ENCODE measurements at places on chromosomes 3 and 15. TPM values are rescaled to one million over a fixed set of nuclear protein-coding genes. Genes with fewer than 3 reads are reported as not detected.

- H3K4me1 ChIP-seq, result no peaks in the 10 kb centered on the region
- 0 out of 2 replicates have a peak, but pooled peaks cover 2% of the 10 kb centered on the region for H3K36me3 ChIP-seq
- DNase-seq, result no peak
These were observed 9.5 kb downstream of the TYRO3 start for GRCh38 chr15:41568350-41569017.

GRCh38 chr15:79376383-79376782 lies 55.8 kb upstream of the MINAR1 start:
- no peak overlapping the region for H3K4me3 ChIP-seq
- DNase-seq, result no peak
- no peaks in the 10 kb centered on the region for H3K36me3 ChIP-seq
- no peaks in the 10 kb centered on the region for H3K4me1 ChIP-seq
- H3K27ac ChIP-seq, result no peak overlapping the region
- H3K27me3 ChIP-seq, result no peaks in the 10 kb centered on the region

- no peaks in the 10 kb centered on the region for H3K36me3 ChIP-seq
- peak overlapping the region; percentile 95 for H3K27ac ChIP-seq
- DNase-seq, result peak; percentile 77
- H3K27me3 ChIP-seq, result no peaks in the 10 kb centered on the region
These were observed 169.0 kb upstream of the TSC22D2 start for GRCh38 chr3:150238995-150239619.

DNA sequence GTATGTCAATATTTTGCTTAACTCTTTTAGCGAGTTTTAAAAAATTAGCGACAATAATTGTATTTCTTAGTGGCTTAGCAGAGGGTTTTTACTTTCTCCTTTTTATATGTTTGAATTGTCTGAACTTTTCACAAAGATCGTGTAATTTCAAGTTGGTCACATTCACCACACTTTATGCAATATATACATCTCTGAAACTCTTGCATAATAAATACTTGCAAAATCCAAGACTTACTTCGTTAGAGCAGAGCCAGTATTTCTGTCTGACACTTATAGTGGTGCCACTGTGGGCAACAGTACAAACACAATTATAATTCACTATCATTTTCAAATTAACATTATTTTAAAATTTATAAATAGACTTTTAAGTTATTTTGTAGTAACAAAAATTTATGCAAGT lies 62.0 kb downstream of the SUCNR1 start:
- no peak overlapping the region for H3K4me3 ChIP-seq
- no peaks in the 10 kb centered on the region for H3K36me3 ChIP-seq
- H3K4me1 ChIP-seq, result peaks cover 10% of the 10 kb centered on the region

- peaks cover 82% of the 10 kb centered on the region for H3K27me3 ChIP-seq
- no peak overlapping the region for H3K27ac ChIP-seq
- no peak for DNase-seq
These were observed 335.1 kb upstream of the THRB start for GRCh38 chr3:24829629-24830229.

DNA sequence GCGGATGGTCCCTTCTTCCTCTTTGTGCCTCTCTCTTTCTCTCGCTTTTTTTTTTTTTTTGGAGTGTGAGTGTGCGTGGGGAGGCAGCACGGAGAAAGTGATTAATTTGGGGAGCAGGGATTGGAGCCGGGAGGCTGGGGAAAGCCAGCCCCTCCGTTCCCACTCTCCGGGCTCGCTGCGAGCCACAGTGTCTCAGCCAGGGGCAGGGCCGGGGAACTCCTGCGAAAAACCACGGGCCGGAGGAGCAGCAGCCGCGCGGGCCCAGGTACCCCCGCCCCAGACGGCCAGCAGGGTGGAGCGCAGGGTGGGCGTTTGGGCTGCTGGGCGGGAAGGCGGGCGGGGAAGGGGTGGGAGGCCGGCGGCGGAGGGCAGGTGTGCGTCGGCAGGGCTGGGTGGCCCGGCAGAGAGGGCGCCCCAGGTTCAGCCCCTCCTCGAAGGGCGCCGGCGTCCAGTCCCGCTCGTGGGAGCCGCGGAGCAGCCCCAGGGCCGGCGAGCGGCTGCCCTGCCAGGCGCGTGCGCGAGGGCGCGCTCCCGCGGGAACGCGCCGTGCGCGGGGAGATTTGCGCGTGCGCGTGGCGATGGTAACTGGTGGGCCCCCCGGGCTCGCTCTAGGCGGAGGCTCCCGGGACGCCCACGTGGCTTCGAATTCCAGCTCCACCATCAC lies 1.4 kb downstream of the CHL1 start:
- no peak overlapping the region for H3K27ac ChIP-seq
- peaks cover 32% of the 10 kb centered on the region for H3K27me3 ChIP-seq
- H3K4me1 ChIP-seq, result no peaks in the 10 kb centered on the region
- H3K36me3 ChIP-seq, result no peaks in the 10 kb centered on the region
- no peak for DNase-seq

- no peaks in the 10 kb centered on the region for H3K27me3 ChIP-seq
- peaks cover 18% of the 10 kb centered on the region for H3K4me1 ChIP-seq
- H3K4me3 ChIP-seq, result no peak overlapping the region
- no peak overlapping the region for H3K27ac ChIP-seq
- no peaks in the 10 kb centered on the region for H3K36me3 ChIP-seq
These were observed 112.4 kb downstream of the FRMD5 start for GRCh38 chr15:44082558-44083157.

DNA sequence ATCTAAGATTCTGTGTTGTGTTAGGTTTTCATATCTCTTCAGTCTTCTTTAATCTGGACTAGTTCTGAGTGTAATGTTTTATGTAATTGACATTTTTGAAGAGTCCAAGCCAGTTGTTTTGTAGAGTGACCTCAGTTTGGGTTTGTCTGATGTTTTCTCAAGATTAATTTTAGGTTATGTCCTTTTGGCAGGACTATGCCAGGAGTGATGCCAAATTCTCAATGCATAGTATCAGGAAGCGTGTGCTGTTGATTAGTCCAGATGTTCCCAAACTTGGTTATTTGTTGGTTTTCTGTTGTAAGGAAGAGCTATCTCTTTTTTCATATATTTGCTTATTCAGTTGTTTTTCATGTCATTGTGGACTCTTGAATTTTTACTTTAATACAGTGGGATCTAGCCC lies 32.6 kb downstream of the NMD3 start:
- no peak overlapping the region for H3K27ac ChIP-seq
- H3K27me3 ChIP-seq, result no peaks in the 10 kb centered on the region
- H3K36me3 ChIP-seq, result peaks cover 85% of the 10 kb centered on the region
- no peak overlapping the region for H3K4me3 ChIP-seq

GRCh38 chr3:29512641-29513040 lies 231.8 kb downstream of the RBMS3 start:
- H3K36me3 ChIP-seq, result no peaks in the 10 kb centered on the region
- DNase-seq, result no peak
- H3K4me3 ChIP-seq, result no peak overlapping the region
- H3K27me3 ChIP-seq, result no peaks in the 10 kb centered on the region
- H3K27ac ChIP-seq, result no peak overlapping the region
- peaks cover 20% of the 10 kb centered on the region for H3K4me1 ChIP-seq

GRCh38 chr3:32831791-32832190 lies 14.0 kb downstream of the TRIM71 start:
- no peaks in the 10 kb centered on the region for H3K36me3 ChIP-seq
- H3K4me1 ChIP-seq, result no peaks in the 10 kb centered on the region
- H3K27ac ChIP-seq, result no peak overlapping the region
- H3K4me3 ChIP-seq, result no peak overlapping the region
- DNase-seq, result no peak

DNA sequence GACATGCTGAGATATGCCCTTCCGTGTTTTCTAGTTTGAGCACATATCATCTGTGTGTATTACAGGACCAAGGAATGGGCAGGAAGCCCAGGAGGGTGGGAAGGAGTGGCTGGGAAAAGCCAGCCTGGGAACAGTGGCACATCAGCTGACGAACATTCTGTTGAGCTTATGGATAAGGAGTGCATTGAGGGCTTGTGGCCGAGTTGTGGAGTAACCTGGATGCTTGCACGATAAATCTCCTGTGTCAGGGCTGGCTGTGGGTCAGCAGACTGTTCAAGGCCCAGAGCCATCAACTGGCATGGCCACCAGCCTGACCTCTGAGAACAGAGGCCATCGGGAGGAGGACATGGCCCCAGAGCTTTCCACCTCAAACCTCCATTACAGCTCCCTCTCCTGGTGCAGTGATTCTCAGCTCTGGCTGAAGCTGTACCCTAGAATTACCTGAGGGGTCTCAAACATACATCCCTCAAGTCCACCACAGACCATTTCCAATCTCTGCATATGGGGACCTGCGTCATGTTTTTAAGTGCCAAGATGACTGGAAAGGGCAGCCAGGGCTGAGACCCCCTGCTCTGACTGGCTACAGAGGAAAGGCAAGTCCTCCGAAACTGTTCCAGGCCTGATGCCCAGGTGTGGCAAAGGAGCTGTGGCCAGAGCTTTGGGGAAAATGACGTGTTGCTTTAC lies 4.8 kb upstream of the VILL start:
- H3K4me1 ChIP-seq, result peaks cover 35% of the 10 kb centered on the region
- no peak for DNase-seq
- no peak overlapping the region for H3K27ac ChIP-seq
- no peaks in the 10 kb centered on the region for H3K27me3 ChIP-seq
- no peaks in the 10 kb centered on the region for H3K36me3 ChIP-seq

DNA sequence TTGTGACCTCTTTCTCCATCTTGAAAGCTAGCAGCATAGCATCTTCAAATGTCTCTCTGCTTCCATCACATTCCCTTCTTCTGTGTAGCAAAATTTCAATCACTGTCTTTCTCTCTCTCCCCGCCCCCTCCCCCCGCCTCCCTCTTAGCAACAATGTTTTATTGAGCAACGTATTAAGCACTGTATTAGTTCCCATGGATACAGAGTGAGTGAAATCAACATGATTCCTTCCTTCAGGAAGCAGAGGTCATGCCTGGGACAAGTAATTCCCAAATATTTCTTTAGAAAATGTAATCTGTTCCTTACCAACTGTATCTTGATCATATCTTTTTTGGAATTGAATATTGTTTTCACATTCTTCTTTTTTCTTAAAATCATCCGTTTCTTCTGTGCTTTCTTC lies 373.7 kb upstream of the NECTIN3 start:
- H3K4me3 ChIP-seq, result no peak overlapping the region
- no peak overlapping the region for H3K27ac ChIP-seq
- no peaks in the 10 kb centered on the region for H3K4me1 ChIP-seq
- no peaks in the 10 kb centered on the region for H3K27me3 ChIP-seq

DNA sequence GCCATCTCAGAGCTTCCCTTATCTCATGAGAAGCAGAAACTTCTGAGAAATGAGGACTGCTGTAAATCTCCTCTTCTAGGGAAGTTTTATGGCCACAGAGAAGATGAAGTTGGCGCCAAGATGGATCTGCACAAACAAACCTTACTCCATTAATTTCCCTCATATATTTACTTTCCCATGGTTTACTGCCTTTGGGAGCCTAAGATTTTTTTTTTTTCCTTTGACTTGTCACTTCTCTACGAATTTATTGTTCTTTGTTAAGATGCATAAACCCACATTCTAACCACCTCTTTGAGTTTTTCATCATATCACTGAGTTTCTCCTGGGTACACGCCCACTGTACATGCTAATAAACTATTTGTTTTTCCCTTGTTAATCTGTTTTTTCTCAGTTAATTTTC lies 21.5 kb upstream of the NPTN start:
- H3K27ac ChIP-seq, result no peak overlapping the region
- DNase-seq, result no peak
- no peaks in the 10 kb centered on the region for H3K36me3 ChIP-seq
- H3K4me3 ChIP-seq, result no peak overlapping the region
- H3K27me3 ChIP-seq, result no peaks in the 10 kb centered on the region

The PLSCR1 gene
- total RNA-seq, result 48.8 TPM

The PLSCR4 gene
- total RNA-seq, result 0.69 TPM

The GOLGA6B gene
- total RNA-seq, result 0.11 TPM

The PLA2G4E gene
- not detected for total RNA-seq

The TRPM1 gene
- total RNA-seq, result not detected
